ENCODE measurements at places on chromosomes 2 and 18.

GRCh38 chr2:9652898-9653479 is 22.2 kb upstream of the YWHAQ start:
- DNase-seq: no peak

GRCh38 chr2:2764001-2764355 is 432.9 kb upstream of the MYT1L start:
- DNase-seq: no peak

GRCh38 chr18:48828691-48829442 is 121.9 kb downstream of the SMAD7 start:
- DNase-seq: peak; percentile 18

DNA sequence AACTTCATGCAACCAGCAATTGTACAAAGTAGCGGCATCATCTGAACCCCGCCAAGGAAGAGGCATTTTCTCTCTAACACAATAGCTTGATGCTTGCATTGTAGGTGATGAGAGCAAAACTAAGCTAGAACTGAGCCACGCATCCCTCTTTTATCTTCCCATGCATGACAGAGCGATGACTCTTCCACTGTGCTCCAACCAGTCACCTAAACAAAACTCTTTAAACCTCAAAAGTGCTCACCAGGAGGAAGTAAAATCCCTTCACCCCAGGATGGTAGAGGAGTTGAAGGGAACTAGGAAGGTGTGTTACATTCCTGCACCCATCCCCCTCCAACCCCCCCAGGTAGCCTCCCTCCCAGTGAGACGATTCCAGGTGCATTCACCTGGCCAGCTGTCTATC is 59.7 kb upstream of the SALL3 start:
- no peak for DNase-seq

GRCh38 chr18:58639751-58640427 is 11.0 kb upstream of the ALPK2 start:
- DNase-seq: no peak

DNA sequence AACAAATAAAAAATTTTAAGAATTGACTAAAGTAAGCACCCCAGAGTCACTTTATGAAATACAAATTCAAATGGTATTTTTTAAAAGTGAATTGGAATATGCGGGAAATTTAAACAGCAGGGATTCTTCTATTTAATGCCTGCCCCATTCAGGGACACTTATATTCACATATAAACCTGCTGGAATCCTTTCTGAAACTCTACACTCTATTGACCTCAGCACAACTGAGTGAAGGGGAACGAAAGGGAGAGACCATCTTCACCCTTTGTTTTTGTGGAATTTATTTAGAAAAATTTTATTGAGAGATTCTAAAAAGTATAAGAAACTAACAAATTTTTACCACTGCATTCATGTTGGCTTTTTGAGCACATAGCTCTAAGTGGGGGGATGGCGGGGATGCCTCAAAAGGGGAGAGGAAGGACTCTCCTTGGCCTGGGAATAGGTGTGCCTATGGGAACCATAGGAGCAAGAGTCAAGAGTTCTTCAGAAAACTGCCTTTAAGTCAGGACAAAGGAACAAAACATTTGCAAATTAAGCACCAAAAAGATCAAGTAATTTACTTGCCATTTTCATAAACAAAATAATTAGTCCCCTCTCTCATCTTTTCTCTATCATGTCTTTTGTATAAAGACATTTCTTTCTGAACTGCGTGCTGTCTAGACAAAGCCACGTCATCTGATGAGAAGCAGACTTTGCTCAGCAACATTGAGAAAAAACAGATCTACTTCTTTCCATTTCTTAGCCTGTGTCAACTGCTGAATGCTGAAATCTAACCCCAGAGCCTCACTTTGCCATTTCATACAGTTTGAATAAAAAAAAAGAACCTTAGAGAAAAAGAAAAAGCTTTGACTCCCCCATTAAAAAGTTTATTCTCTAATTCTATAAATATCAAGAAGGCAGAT is 21.6 kb upstream of the FLACC1 start:
- DNase-seq: no peak

DNA sequence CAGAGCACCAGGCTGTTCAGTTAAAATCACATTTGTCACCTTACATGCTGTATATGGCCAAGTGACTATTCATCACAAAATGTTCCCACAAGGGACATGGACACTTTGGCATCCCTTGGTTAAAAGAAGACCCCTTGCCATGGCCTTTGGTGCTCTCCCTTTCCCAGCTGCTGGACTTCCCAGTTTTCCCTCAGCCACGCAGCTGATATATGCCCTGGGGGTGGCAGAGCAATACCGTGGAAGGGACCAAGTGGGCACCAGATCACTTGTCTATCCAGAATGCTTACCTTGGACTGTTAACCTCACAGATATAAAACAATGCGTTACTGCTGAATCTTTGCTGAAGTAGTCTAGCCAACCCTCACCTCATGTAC is 35.3 kb downstream of the PAIP2B start:
- DNase-seq: no peak

DNA sequence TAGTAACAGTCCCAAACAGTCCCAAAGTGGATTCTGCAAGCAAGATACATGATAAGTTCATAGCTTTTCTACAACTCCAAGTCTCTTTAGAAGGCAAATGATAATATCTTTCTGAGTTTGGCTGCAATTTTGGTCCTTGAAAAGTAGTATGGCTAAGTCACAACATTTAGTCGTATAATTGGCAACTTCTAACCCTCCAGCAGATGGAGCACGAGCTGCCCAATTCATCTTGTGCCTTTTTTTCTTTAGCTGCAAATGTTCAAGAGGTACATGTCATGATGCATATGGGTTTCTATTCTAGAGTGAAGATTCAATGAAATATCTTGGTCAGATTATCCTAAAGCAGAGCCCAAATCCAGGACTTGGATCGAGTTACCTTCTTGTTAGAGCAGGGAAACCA is 127.0 kb upstream of the KLHL14 start:
- DNase-seq: no peak

- DNase-seq: no peak
Measured at GRCh38 chr2:98846041-98846440, 90.0 kb downstream of the CRACDL start.

DNA sequence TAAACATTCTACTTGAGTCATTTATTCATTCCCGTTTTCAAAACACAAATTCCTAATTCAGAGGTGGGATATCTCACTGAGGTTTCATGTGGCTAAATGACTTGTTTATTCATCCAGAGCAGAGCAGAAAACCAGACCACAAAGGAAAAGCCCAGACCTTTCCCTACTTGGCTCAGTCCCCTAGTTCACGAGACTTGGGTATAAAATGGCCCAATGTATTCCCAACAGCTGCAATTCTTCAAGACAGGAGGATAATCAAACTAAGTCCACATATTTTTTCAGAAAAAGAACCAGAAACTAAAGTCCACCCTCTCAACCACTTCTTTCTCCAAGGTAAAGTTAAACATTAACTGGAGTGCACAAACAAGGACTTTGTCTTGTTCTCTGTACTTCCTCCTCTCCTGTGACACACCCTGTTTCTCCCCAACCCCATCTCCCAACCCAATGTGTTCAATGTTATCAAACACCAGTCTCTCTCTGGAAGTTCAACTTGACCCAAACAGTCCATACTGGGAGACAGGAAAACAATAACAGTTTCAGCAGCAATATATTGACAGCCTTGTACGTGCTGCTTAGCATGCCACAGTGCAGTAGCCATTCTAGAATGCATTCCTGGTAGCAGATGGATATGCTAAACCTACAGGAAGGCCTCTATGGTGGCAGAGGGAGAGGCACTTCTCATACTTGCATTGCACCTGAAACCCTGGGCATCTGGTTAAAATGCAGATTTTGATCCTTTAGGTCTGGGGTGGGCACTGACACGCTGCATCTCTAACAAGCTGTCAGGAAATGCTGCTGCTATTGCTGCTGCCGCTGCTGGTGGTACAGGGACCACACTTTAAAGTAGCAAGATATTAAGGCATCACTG is 110.7 kb downstream of the INO80D start:
- no peak for DNase-seq

- no peak for DNase-seq
Measured at GRCh38 chr2:154992826-154993225, 294.3 kb downstream of the KCNJ3 start.

DNA sequence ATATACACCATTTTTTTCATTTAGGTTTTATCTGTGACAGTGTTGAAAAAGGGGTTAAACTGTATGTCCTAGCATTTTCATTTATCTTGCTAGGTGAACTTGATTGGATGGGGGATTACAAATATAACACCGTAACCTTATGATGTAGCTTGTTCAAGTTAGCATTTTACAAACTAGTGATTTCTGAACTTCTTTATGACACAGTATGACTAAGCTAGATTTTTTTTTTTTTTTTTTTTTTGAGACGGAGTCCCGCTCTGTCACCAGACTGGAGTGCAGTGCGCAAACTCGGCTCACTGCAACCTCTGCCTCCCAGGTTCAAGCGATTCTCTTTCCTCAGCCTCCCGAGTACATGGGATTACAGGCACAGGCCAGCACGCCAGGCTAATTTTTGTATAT is 47.1 kb downstream of the KCMF1 start:
- no peak for DNase-seq

DNA sequence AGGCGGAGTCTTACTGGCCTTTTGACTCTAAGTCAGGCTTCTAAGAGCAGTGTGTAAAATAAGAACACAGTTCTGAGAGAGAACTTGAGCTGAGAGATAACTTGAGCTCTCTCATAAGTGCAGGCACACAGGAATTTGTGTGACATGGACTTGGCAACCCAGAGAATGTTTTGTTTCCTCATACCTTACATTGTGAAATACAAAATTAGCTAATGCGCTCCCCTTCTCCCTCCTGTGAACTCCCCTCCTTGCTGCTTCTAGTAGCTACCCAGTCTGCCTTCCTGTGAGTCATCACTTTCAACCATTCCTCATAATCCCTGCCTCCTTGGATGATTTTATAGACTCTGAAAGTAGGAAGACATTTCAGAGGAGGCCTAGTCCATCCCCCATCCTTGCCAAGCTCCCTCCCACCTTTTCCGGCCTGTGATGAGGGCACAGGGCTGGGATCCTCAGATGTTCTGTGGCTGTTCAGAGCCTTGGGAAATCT is 22.6 kb downstream of the FER1L5 start:
- no peak for DNase-seq

- no peak for DNase-seq
Measured at GRCh38 chr2:176268976-176269318, 295 bp upstream of the MTX2 start.

- DNase-seq: no peak
Measured at GRCh38 chr2:100887039-100887578, 67.2 kb downstream of the NPAS2 start.

DNA sequence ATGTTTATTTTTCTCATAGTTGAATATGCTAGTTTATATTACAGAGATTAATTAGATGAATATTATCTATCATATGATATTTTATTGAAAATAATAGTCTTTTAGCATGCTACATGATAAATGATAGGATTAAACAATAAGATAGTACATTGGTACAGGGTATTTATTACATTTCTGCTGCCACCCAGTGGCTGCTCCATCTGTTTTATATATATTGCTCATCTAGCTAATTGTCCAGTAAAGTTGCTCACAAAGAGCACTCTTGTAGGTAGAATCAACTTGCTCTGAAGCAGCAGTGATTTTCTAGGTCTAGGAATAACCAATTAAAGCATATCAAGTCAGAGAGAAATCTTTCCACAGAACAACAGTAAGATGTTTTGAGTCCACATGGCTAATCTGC is 183.3 kb downstream of the ASXL3 start:
- no peak for DNase-seq

- DNase-seq: peak; percentile 10
Measured at GRCh38 chr2:26580151-26580550, 61.0 kb downstream of the CIB4 start.

DNA sequence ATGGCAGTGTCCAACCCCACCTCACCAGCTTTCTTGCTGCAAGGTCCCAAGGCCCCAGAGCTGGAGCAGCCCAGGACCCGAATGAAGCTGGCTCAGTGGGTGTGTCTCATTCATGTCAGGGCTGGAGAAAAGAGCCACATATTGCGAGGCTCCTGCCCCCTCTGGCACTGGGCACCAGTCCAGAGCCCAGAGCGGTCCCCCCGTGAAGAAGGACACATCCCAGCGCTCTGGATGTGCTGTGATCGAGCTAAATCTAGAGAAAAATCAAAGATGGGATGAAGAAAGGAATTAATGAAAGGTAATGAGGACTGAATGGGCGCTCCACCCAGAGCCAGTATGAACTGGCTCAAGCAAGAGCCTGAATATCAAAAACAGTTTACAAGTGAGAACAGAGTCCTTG is 13.3 kb upstream of the MPV17 start:
- DNase-seq: no peak

DNA sequence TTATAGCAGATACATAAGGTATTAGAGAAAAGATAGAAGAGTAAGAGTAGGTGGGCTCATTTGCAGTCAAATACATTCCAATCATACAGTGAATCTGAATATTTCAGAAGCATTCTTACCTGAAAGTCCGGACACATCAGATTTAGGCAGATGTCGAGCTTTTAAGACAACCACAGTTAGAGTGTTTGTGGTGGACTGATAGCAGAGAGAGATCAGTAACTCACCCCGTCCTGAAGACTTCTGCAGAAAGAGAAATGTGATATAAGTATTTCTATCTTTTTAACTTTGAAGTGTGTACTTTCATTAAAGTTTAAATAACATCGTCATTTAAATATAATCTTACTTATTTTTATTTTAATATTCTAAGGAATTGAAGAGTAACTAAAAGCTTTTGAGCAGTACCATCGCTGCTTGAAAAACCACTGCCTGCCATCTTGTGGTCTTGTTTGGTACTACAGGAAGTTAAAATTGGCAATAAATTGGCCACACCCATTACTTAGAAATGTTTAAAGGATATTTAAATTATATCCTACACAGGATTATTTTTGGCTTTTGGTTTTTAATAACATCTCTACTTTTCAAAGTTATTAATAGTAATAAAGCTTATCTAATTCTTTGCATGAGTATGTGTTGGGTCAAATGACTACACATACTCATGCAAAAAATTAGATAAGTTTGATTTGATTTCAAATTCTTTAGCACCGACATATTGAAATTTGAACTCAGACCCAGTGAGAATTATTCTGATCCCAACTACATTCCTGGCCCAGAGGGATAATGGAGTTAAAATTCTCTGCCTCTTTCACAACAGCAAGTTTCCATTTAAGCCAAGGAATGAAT is 5.5 kb downstream of the SYT4 start:
- DNase-seq: no peak

- no peak for DNase-seq
Measured at GRCh38 chr2:37110306-37111212, 26.2 kb downstream of the GPATCH11 start.
